ENCODE measurements at places on chromosomes 1 and 21.

DNA sequence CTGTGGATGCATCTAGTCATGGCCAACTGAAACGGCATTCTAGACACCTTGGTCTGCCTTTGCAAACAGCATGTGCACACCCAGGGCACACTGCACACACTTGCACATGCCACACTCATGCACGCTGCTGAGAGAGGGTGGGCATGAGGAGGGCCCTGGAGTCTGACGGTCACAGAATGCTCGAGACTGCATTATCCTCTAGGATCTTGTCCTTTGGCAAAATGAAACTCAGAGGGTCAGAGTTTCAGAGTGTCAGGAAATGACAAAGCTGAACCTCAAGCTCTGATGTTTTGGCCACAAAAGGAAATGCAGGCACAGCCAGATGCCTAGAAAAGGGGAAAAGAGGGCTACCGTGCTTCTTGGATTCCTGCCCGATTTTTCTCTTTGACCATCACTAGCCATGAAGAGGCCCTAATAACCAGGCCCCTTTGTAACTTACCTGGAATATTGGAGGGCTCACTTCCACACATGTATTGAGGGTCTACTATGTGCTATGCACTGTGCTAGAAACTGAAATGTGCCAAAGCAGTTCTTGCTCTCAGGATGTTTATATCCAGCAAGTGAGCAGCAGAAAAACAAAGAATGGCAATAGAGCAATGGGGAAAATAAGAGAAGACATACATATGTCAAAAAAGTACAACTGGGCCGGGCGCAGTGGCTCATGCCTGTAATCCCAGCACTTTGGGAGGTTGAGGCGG is 65.4 kb downstream of the TOMM20 start:
- DNase-seq: no peak

DNA sequence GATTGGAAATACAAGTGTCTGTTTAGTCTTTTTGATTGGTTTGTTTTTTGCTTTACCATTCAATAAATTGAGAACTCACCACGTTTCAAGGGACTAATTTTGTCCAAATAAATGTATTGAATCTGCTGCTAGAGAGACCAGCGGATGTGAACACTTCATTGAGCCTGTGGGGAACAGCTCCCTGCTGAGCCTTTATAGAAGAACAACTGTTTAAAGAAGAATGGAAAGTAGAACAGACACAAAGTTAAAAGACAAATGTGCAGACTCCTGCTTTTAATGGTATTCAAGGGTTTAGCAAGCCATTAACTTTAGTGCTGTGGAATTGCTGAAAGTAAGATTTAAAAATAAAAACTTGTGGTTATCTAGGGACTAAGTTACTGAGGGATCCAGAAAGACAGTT is 817.7 kb upstream of the B3GALT2 start:
- DNase-seq: no peak

DNA sequence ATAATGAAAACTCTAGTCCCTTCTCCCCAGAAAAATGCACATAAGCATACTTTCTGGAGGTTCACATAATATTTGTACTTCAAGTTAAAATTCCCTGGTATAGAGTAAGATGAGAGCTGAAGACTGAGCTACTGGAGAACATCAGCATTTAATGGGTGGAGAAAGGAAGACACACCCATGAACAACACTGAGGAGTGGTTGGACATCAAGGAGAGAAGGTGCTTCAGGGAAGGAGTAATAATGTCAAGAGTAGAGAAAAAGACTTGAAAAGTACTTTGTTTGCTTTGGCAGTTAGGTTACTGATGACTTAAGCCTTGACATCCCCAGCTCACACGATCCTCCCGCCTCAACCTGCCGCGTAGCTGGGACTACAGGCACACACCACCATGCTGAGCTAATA is 21.9 kb downstream of the PEA15 start:
- DNase-seq: no peak

DNA sequence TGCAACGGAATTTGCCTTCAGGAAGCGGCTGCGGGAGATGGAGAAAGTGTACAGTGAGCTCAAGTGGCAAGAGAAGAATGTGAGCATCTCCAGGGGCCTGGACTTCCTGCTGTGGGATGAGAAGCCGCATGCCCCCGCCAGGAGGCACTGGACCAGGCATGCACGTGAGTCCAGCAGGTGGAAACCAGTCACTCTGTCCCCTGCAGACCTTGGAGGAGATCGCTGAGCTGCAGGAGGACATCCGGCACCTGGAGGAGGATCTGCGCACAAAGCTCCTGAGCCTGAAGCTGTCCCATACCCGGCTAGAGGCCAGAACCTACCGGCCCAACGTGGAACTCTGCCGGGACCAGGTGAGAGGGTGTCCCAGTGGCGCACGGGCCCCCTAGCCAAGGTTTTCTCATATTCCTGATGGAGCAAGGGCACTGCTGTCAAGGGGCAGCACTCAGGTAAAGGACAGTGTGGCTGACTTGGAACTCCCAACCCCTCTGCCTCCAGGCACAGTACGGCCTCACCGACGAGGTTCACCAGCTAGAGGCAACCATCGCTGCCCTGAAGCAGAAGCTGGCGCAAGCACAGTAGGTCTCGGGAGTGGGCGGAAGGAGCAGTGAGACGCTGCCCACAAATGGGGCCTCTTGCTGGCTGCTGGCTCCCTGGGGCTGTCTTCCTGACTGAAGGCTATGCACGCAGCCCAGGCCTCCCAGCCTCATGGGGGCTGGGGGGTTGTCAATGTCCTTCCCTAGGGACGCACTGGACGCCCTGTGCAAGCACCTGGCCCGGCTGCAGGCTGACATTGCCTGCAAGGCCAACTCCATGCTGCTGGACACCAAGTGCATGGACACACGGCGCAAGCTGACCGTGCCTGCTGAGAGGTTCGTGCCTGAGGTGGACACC is 1.2 kb upstream of the ADPRS start:
- DNase-seq: no peak

- no peak for DNase-seq
These were observed 41.3 kb downstream of the RIPK4 start for GRCh38 chr21:41725421-41726031.

GRCh38 chr1:200991097-200991614 is 32.4 kb downstream of the KIF21B start:
- no peak for DNase-seq

GRCh38 chr1:224703702-224704101 is 87.6 kb downstream of the CNIH3 start:
- DNase-seq: no peak

GRCh38 chr1:180250883-180251509 is 20.9 kb downstream of the LHX4 start:
- DNase-seq: no peak

DNA sequence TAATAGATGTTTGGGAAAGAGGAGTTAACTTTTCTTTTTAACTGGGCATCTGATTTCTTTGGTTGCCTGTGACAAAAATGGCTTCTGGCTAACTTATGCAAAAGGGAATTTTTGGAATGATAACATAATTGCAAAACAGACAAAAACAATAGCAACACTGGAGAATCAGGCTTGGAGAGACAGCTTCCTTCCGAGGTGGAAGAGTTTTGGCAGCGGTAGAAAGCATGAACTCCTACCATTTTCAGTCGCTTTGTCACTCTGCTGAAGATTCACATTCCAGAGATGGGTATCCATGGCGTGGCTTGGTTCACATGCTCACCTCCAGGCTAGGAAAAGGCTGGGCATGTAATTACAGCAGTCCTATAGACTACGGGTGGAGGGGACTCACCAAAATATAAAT is 17.2 kb upstream of the FGGY start:
- DNase-seq: no peak

- DNase-seq: no peak
These were observed 474.3 kb upstream of the CAMK1G start for GRCh38 chr1:209109001-209109785.

DNA sequence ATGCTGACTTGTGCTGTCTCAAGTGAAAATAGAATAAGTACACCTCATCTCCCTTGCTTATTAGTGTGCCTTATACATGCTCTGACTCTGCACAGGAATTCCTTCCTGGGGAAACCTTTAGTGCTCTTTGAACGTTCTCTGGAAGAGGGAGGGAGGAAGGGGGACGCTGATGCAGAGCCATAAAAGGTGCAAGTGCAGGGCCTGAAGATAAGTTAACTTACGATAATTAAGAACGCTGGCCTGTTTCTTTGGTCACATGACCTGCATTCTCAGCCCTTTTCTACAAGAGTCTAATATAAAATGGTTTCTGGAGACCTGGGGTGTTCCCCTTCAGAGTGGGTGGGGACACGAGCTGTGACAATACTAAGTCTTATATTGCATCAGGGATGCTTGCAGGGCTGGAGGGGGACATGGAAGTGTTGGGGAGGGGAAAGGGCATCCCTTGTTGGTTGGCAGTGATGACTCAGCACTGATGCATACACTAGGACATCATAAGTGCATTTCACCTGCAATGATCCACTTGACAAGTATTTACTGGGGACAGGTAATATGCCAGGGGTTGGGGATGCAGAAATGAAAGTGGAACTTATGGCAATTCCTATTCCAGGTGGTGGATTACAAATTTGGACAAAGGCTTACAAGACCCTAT is 26.3 kb upstream of the KIAA0040 start:
- DNase-seq: no peak

DNA sequence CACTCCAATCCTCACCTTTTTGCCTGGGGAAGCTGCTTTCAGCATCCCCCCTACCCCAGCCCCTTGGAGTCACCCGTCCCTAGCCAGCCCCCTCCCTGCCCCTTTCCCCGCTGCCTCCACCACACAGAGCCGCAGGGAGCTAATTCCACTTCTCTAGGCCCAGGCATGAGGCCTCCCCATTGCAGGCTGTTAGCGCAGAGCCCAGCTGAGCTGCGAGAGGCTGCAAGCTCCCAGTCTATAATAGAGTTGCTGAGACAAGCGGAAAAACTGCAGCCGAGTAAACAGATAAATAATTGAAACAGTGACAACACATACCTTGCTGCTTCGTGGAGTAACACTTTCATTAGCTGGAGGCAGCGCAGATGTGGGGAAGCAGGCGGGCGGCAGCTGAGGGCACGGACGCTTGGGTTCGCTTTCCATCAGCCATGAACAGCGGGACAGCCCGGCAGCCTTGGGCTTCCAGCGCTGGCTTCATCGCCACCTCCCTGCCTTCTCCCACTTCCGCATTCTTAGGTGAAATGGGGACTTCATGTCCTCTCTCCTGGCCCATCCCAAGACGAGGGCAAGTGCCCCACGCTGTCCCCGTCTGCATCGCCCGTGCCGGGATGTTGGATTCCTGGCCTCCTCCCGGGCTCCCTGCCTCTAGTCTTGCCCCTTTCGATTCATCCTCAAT is 183.3 kb downstream of the IGSF21 start:
- no peak for DNase-seq

DNA sequence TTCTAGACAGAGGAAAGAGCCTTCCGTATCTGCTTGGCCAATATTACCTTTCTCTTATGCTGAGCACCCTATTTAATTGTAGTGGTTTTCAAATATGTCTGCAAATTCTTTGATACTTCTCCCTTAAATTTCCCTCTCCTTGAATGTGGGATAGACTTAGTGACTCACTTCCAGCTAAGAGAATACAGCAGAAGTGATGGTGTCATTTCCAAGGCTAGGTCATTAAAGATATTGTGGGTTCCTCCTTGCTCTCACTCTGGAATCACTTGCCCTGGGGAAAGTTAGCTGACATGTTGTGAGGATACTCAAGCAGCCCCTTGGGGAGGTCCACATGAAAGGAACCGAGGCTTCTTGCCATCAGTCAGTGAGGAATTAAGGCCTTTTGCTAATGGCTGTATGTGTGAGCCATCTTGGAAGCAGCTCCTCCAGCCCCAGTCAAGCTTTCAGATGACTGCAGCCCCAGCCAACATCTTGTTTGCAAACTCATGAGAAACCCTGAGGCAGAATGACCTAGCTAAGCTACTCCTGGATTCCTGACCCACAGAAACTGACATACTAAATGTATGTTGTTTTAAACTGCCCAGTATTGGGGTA is 8.1 kb upstream of the CITED4 start:
- DNase-seq: no peak

DNA sequence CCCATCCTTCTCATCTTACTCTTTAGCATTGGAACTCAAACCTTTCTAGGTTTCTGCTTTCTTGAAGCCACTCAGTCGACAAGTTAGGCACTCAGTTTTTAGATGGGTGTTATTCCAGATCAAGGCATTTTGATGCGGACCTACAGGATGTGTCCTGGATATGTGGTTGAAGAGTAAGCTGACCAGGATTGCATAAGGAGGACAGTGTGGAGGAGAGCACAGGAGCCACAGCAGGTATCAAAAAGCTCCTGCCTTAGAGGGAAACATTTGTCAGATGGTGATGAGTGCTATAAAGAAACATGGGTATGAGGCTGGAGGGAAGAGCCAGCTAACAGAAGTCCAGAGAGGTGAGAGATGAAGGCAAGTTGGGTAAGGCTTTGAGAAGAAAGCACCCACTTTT is 33.9 kb upstream of the OPRD1 start:
- DNase-seq: no peak

DNA sequence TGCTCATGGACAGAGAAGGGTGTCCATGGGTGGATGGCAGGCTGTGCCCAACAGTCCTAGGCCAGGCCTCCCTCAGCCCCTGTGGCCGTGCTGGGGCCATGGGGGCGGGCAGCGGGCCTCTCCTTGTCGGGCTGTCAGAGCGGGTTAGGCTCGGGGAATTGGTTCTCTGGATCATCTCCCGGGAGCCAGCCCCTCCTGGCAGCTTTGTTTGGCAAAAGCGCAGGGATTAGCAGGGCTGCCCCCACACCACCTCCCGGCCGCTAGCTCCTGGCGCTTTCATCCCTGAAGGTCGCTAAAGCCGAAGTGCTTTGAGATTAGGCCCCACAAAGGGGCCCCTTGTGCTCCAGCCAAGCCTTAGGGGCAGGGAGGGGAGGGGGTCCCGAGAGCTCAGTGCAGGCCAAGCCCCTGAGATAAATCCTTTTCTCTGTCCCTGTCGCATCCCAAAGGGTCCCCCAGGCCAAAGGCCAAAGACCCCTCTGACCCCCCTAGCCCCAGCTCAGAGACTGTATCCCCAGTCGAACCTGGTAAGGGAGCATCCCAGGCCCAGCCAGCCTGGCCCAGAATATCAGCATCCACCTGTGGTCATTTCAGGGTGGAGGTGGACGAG is 9.8 kb upstream of the DMBX1 start:
- DNase-seq: no peak

DNA sequence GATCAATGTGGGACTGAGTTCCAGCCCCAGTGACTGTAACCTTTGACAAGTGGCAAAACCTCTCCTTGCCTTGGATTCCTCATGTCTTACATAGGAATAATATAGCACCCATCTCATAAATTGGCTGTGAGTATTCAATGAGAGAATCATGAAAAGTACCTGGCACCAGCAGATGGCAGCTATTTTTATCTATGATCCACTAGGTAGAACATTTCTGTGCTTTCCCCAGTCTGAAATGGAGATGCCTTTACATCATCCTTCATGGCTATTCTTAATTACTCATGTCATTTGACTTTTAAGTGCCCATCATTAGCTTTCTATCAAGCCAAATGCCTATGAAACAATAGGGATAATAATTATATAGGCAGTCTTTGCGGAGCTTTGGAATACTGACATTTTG is 130.1 kb downstream of the TGFB2 start:
- DNase-seq: no peak

All from NCI-H187 (cell line).